Pancreas (tissue), 10 donors: ENCODE measurements at places on chromosomes 1 and 21.
A peak's percentile ranks its signal among the peaks of the same experiment; 100 is the strongest.

- DNase-seq: no peak
These were observed 268.2 kb downstream of the HMCN1 start for GRCh38 chr1:186002406-186002805.

DNA sequence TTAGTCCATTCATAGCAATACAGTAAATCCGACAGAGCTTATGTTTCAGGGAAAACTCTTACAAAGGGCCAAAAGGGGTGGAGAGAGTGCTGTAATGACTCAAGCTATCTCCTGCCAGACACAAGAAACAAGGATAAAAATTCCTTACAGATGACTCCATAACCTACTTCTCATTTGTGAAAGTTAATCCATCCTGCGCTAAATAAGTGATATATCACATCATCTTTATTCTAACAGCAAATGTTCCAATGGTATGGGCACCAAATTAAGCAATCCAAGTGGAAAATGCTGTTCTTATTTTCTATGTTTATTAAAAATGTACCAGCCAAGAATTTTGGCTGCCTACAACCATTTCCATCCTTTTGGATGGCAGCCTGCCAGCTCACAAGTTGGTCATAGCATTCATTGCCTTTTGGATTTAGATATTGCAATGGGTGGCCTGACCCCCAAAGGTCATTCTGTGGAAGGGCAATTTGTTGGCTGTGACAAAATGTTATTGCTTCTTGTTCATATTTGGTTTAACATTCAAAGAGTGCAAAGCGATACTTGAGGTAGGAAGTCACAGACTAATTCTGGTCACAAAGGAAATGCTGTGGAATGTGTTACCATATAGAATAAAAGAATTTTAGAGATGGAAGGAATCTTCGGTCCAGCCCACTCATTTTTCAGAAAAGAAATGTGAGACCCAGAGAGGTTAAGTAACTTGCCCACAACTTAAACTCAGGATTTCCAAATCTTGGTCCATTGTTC lies 2.8 kb upstream of the ENAH start:
- peak; percentile 39 for DNase-seq

DNA sequence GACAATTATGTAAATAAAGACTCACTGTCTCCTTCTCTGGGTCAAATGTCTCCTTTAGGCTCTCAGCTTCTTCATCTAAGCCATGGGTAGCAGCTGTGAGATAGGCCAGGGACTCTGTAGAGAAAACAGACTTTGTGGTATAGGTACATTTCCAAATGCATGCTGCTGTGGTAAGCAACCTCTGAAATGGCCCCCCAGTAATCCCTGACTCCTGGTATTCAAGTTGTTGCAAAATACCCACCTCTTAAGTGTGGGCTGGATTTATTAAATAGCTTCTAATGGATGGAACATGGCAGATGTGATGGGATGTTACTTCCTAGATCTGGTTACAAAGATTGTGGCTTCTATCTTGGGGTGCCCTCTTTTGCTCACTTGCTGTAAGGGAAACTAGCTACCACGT lies 11.1 kb upstream of the PEX19 start:
- no peak for DNase-seq

GRCh38 chr1:194629011-194629410 lies 1442.6 kb upstream of the B3GALT2 start:
- DNase-seq: no peak

DNA sequence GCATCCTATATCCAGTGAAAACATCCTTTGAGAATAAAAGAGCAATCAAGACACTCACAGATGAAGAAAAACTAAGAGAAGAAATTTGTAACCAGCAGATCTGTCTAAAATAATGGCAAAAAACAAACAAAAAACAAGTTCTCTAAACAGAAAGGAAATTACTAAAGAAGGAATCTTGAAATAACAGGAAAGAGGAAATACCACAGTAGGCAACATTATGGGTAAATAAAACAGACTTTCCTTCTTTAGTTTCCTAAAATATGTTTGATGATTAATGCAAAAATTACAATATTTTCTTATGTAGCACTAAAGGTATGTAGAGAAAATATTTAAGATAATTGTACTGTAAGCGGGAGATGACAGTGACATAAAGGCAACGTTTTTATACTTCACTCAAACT lies 23.5 kb downstream of the SLC19A1 start:
- DNase-seq: no peak

DNA sequence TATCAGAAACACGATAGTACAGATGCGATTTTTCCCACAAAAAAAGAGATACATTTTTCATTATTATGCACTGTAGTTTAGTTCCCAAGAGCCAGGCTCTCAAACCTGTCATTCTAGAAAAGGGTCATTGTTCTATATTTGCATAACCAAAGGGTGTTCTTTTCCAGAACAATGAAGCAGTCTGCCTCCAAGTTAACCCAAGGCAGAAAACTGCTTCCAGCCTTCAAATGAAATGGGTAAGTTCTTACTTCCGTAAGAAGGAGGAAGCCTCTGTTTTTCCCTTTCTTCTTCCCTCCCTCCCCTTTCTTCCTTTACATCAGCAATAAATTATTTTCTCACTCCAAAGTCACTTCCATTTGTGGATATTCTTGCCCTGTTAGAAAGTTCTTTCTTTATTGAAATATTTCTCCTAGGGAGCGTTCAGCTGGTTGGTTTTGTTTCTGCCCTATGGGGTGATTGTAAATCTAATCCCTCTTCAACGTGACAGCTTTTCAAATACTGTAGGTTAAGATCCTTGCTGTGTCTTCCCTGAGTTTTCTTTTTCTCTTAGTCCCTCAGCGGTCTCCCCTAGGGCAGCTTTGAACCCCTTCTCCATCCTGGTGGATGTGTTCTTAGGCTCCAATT lies 77.3 kb upstream of the PTGFRN start:
- DNase-seq: no peak

DNA sequence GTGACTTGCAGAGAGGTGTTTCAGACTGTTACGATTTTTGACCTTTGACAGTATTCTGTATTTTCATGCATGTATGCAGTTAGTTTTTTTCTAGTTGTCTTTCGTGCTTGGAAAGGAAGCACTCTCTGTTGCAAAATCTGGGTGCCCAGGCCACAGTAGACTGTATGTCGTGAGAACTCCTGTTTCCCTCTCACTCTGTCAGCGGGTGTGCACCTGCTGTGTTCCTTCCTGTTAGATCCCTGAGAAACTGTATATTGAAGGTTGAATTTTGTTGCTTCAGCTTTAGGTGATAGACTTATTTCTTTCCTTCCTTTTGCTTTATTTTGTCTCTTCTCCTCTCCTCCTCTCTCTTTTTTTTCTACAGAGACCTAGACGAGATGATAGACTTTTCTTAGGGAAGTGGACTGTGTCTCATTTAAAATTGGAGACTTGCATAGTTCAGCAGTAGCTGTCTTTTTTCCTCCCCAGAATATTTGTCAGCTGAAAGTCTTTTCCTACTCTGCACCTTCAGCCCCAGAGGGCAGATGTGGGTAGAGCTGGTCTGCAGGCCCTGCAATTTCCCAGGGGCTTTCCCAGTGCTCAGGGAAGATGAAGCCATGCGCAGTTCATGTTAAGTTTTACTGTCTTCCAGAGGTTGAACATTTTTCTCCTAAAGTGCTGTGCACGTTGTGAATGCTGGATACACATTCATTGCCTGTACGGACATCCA lies 1.4 kb downstream of the TRAPPC10 start:
- DNase-seq: no peak

GRCh38 chr1:154860156-154860870 lies 9.8 kb downstream of the KCNN3 start:
- DNase-seq: peak; percentile 20

DNA sequence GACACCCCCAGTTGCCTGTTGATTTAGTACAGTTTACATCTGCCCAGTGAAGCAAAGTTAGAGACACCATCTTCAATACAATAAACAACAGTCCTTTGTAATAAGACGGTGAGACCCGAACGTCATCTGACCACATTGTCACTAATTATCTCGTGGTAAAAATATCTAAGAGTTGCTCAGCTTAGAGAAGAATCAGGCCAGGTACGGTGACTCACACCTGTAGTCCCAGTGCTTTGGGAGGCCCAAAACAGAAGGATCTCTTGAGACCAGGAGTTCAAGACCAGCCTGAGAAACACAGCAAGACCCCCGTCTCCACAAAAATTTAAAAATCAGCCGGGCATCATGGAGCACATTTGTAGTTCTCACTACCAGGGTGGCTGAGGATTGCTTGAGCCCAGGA lies 53.5 kb downstream of the CD34 start:
- no peak for DNase-seq

DNA sequence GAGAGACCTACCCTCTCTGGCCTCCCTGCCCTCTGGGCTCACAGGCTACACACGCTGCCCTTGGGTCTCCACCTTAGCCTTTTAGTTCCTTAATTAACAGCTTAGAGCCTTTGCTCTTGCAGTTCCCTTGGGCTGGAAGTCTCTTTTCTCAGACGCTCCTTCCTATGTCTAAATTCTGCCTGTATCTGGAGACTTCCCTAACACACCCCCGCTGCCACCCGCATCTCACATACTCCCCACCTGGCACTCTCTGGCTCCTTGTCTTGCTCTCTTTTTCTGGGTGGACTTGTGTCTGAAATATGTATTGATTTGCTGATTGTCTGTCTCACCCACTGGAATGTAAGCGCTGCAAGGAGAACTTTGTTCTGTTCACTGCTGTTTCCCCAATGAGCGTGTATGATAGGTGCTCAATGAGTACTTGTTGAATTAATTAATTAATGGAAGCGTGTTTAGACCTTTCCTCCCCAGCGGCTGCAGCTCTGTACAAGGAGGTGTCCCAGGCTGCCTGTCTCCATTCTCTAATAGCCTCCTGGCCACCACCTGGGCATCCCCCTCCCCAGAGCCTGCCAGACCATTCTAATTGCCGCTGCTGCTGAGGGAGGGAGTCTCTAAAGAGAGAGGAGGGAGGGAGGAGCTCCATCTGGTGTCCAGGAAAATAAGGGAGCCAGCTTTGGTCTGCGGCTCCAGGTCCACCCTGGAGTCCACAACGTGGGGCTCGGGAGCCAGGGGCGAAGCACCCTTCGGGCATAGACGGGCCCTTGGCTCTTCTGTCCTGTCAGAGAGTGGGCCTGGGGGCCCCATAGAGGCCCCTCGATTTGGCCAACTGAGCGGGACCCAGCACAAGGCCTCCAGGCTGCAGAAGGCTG lies 95.4 kb downstream of the RNF220 start:
- no peak for DNase-seq

DNA sequence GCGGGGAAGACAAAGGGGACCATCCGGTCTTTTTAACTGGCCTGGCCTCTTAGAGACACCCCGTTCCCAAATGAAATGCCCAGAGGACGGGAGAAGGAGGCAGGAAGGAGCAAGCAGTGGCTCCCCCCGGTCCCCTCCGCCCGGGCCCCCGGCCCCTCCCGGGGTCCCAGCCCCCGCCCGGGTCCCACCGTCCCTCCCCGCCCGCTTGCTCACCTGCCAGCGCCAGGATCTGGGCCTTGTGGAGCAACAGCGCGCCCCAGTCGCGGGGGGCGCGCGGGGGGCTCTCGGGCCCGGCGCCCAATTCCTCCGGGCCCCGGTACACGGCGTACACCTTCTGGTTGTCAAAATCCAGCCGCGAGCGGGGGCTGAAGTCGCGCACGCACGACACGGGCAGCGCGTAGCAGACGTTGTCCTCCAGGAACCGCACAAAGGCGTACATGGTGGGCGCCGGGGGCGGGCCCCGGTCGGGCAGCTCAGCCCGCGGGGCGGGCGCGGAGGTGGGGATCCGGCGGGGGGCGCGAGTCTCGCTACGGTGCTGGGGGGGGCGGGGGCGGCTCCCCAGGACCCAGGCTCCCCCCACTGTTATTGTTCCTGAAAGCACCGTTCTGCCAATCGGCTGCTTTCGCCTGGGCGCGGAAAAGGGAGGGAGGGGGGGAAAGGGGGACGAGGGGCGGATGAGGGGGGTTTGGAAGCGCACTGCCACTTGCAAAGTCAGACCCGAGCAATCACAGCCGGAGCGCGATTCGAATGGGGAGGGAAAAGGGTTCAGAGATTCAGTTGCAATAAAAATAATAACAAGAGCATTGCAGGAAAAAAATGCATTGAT lies at the start of gene BEND5:
Gene BEND5, minus strand, starts transcription at position 499 of the 826 bp plus-strand sequence. Its CDS starts 60 bp downstream, at position 439.
- DNase-seq: peak; percentile 62

GRCh38 chr1:44489481-44489880 lies 84.4 kb downstream of the RNF220 start:
- no peak for DNase-seq

GRCh38 chr1:218613105-218613504 lies 268.0 kb downstream of the TGFB2 start:
- no peak for DNase-seq

- DNase-seq: no peak
These were observed 62.2 kb upstream of the SLC45A1 start for GRCh38 chr1:8255712-8256111.

GRCh38 chr1:228358039-228358763 lies 48.4 kb downstream of the TRIM11 start:
- no peak for DNase-seq

DNA sequence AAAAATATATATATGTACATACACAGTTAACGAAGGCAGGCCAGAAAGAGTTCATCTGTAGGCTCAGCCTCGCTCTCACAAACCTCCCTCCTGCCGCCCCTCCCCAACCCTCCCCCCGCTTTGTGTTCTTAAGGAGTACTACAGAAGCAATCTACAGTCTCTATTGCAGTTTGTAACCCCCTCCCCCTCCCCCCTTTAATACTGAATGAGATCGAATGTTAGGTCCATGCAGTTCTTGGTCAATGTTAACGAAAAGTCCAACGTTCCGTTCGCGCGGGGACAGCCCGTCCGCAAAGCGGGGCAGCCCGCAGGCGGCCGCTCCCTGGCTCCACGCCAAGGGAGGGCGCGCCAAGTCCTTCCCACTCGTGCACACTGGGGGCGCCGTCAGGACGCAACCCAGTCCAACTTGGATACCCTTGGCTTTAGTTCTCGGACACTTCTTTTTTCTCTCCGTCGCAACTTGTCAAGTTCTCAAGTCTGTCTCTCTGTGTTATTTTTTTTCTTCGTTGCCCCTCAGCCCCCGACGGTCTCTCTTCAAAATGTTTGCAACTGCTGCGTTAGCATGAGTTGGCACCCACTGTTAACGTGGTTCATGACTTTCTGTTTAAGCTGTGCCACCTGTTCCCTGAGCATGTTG lies 2.2 kb downstream of the JUN start:
- peak; percentile 67 for DNase-seq

- no peak for DNase-seq
These were observed 15.4 kb upstream of the PRDM15 start for GRCh38 chr21:41894511-41894910.

DNA sequence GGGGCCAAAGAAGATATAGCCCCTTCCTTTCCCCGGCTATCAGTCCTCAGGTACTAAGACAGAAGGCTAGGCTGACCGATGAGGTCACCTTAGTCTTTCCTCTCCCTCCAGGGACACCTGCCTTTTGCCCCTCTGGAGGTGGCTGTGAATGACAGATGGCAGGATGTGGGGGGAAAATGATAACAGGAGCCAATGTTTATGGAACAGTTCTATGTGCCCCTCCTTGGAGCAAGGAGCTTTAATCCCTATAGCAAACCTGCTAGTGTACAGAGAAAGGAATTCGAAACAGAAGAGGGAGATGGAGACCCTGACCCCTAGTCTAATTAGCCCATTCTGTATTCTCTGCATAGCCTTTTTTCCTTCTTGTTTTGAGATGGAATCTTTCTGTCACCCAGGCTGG lies 28.1 kb downstream of the SERINC2 start:
- no peak for DNase-seq
